ENCODE measurements at places on chromosomes 12 and 14.
A peak's percentile ranks its signal among the peaks of the same experiment; 100 is the strongest.

GRCh38 chr12:10235761-10236631, 23.3 kb downstream of the GABARAPL1 start:
- no peak for DNase-seq

DNA sequence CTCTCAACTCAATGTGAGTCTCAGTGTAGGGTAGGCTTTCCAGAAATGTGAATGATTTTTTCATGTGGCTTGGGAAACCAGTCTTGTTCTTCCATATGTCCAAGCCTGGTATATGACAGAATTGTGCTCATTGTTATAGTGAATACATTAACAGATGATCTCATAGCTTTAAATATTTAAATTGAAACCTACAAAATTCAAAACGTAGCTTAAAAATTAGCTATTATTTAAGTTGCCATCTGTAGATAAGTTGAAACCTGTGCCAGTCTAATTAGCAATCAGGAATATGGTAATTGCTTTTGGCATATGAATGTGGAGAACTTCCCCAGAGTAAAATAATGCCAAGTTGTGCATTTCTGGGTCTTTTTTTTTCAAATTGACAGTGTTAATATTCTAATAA, 891.6 kb upstream of the SEL1L start:
- no peak for DNase-seq

- no peak for DNase-seq
These were observed 427 bp upstream of the TMEM120B start for GRCh38 chr12:121712190-121712460.

DNA sequence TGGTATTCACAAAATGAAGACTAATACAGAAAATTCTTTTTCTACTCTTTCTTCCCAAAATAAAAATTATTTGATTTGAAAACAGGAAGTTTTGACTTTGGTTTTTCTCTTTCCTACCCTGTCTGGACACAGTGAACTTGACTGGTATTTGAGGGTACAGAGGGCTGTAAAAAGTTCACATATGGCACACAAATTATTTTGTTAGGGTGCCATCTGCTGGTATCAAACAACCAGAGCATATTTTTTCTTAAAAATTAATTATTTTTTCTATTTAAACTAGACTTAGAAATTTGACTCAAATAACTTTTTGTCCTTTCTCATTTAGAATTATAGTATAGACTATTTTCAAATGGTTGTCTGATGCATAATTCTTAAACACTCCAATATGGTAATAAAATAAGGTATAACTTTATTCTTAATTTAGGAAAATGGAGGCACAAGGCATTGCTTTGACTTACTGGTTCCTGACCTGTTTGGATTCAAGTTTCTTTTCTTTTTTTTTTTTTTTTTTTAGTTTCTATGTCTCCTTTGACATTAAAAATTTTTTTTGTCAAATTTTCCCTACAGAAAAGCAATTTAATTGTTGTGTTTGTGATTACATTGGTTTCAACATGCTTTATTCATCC, 390.6 kb downstream of the PRKD1 start:
- DNase-seq: no peak

DNA sequence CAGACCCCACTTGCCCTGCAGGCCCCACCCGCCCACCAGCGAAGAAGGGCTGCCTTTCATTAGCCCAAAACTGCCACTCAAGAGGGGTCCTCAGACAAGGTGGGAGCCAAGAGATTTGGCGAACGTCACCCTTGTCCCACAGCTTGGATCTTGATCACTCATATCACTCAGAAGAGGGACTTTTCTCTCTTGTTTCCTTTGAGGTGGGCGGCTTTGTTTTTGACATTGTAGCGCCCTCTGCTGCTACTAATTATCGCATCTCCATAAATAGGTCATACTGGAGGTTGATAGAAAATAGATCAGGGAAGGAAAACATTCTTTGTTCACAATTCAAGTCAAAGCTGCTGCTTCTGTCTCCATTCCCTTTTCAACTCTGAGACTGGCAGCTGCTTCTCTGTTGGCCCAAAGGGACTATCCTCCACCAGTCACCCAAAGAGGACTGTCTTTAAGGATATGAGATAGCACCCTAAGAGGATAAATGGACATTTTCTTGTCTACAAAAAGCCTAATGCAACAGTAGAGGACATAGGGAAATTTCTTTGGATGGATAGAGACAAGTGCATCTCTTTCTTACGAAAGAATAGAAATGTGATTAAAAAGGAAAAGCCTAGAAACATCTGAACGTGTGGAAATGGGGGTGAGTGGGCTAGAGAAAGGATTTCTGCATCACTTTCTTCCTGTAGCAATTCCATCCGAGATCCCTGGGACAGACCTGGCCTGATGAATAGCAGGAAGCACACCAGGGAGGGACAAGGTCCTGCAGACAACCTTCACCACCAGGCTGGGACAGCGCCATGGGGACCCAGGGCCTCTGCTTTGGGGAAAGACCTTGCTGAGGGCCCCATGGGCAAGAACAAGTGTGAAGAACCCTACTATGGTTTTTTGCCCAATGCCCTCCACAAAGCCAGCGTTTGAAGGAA, 115.8 kb downstream of the DAD1 start:
- DNase-seq: no peak

DNA sequence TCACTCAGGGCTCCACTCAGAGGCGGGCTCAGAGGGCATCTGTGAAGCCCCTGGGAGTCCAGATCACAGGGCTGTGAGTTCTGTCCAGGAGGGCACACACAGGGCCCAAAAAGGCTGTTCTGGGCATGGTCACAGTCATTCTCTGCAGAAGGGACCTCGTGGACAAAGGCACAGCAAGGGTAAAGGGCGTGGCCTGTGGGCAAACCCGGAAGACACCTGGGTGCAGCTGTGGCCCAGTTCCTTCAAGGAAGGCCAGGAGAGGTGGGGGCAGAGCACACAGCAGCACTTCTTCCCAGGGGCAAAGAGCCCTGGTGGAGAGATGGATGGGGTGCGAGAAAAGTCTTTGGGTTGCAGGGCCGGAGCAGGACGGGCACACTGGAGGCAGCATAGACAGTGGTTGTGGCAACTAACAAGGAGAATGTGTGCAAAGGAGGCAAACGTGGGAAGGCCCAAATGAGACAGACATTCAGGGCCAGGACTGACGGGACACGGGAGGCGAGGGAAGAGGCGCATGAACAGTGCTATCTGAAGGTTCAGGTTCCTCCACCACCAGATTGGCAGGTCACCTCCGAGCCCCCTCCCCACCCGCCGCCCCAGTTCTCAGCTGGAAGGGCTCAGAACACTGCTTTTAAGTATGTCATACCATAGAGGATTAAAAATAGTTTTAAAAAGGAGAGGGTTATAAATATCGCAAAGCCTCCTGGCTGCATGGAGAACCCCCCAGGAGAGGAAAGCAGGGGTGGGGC, 8.9 kb downstream of the CLMN start:
- no peak for DNase-seq

- no peak for DNase-seq
These were observed 41.7 kb upstream of the ANO4 start for GRCh38 chr12:100752841-100753240.

DNA sequence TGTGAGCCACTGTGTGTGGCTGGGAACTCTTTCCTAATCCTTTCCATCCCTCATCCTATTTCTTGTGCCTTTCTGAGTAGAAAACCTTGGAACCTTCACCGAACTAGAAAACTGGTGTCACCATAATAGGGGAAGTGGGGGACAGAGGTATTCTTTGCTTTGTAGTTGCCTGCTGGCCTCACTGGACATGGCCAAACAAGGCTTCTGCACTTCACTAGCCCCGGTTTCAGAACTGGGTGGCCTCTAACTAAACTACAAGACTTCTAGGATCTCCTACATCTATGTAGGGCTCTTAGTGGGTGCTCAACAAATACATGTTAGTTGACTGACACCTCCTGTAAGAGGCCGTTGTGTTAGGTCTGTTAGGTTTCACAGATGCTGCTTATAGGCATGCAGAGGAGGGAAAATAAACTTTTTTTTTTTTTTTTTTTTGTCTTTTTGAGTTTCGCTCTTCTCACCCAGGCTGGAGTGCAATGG, 597 bp upstream of the CIROP start:
- DNase-seq: no peak

GRCh38 chr12:127629066-127629820, 637.7 kb upstream of the TMEM132C start:
- DNase-seq: no peak

- DNase-seq: no peak
These were observed 588.2 kb upstream of the NOVA1 start for GRCh38 chr14:27186048-27186447.

GRCh38 chr12:71499834-71500233, 60.2 kb downstream of the LGR5 start:
- no peak for DNase-seq

GRCh38 chr14:37270629-37271028, 72.9 kb downstream of the MIPOL1 start:
- no peak for DNase-seq

DNA sequence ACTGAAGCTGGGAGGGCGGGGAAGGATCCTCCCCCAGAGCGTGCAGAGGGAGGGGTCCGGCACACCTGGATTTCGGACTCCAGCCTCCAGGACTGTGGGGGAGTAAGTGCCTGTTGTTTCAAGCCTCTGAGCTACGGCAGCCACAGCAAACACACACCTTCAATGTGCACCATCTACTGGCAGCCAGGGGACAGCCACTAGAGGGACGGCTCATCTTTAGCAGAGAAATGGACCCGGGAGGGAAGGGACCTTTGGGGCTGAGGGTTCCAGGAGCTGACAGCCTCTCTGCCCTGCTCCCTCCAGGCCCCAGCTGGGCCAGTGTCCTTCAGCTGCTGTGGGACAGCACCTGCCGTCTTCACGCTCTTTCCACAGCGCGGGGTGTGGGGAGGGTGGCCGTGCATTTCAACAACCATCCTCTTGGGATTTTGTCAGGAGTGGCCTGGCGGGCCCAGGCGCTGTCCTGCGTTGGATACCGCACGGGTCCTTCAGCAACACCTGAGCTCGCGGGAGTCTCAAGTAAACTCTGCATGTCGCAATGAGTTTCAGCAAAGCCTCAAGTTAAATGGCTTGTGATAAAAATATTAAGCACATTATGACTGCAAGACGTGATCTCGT, 209.2 kb upstream of the C14orf180 start:
- no peak for DNase-seq

DNA sequence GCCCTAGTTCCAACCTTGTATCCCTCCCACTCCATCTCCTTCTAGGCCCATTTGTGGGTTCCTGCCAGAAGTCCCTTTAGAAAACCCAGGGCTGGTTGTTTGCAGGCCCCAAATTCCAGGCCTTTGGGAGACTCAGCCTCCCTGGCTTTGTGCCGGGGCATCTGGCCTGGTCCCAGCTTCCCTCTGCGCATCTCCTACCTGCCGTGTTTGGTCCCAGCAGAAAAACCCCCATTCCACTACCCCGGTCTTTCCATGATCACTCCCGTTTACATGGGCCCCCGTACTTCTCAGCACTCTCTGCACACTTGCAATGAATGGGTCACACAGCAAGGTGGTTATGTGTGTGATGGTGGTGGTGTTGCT, 15.3 kb downstream of the KMT5A start:
- no peak for DNase-seq

GRCh38 chr12:94507455-94507854, 47.8 kb upstream of the CEP83 start:
- no peak for DNase-seq

- DNase-seq: peak; percentile 47
These were observed 39.7 kb downstream of the KRT80 start for GRCh38 chr12:52151837-52152783.

GRCh38 chr12:67940780-67941243, 48.4 kb upstream of the IFNG-AS1 start:
- DNase-seq: no peak

GRCh38 chr12:52130711-52131110, 51.2 kb downstream of the SMIM41 start:
- DNase-seq: no peak

- no peak for DNase-seq
These were observed 50.3 kb downstream of the CIT start for GRCh38 chr12:119826661-119827445.

GRCh38 chr12:690466-690865, 27.2 kb upstream of the NINJ2 start:
- DNase-seq: no peak

DNA sequence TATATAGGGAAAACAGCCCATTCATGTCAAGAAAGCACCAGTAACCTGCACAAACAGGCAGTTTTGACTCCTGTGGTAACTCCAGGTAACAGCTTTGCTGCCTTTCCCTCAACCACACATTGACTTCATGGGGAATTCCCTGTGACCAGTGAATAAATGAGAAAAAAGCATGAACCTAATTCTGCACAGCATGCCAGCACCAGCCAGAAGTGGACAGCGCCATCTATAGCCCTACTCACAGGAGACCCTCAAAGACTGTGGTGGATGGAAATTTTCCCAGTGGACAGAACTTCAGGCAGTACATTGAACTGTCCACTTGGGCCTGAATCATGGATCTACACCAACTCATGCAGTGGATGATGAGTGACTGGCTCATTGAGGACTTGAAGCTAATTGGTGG, 152.1 kb downstream of the SLC8A3 start:
- no peak for DNase-seq

GRCh38 chr14:103730490-103731035, 15.0 kb downstream of the ZFYVE21 start:
- no peak for DNase-seq

- DNase-seq: no peak
These were observed 87.0 kb downstream of the R3HDM2 start for GRCh38 chr12:57343703-57344378.

GRCh38 chr12:90622431-90622830, 332.5 kb downstream of the CCER1 start:
- DNase-seq: no peak

- no peak for DNase-seq
These were observed 17.7 kb upstream of the TSPAN11 start for GRCh38 chr12:30908722-30909348.

DNA sequence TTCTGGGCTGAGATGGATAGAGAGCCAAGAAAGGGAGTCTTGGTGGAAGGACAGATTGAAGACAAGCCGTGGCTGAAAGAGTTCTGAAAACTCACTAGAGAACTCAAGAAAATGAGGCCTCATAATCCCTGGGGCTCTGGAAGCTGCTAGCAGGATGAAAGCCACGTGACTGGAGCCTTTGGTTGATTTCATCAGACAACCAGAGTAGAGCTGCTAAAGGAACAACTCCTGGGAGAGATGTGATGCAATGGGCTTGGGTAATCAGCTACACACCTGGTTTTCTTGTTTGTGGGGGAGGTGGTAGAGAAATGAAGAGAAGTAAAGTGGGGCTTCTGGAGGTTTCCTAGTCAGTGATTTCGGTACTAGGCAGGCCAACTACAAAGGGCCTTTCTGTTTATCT, 13.4 kb downstream of the CSRNP2 start:
- DNase-seq: no peak

- DNase-seq: no peak
These were observed 18.7 kb upstream of the FBRSL1 start for GRCh38 chr12:132471011-132471857.

DNA sequence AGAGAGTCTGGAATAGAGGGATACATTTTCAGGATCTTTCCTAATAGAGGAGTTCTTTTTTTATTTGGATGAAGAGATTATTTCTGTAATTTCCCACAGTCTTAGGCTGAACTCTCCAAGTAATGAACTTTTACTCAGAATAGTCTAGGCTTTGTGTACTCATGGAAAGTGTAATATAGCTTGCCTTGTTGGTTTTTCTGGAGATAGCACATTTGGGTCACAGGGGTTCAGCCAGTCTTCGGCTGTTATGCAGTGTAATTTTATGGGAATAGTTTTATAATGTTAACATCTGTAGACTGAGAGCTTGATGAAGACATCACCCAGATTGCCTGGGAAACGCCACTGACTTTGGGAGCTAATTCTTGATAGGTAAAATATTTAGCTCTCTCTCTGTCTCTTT, 450.8 kb downstream of the RAD51B start:
- DNase-seq: no peak

- no peak for DNase-seq
These were observed 204.2 kb upstream of the PLXNC1 start for GRCh38 chr12:93944201-93944600.
